ENCODE measurements at places on chromosomes 5 and 9. TPM values are rescaled to one million over a fixed set of nuclear protein-coding genes. Genes with fewer than 3 reads are reported as not detected.

GRCh38 chr9:6877671-6878161 is 119.9 kb downstream of the KDM4C start:
- no peak overlapping the region for H3K27ac ChIP-seq
- no peaks in the 10 kb centered on the region for H3K27me3 ChIP-seq
- DNase-seq: no peak
- H3K4me3 ChIP-seq: no peak overlapping the region
- no peaks in the 10 kb centered on the region for H3K36me3 ChIP-seq

GRCh38 chr5:80961376-80962281 is 1.5 kb downstream of the RASGRF2 start:
- H3K4me1 ChIP-seq: peaks cover 18% of the 10 kb centered on the region
- no peak overlapping the region for H3K27ac ChIP-seq
- H3K27me3 ChIP-seq: peaks cover 91% of the 10 kb centered on the region
- peak overlapping the region; percentile 77 for H3K4me3 ChIP-seq
- no peak for DNase-seq
- peaks cover 5% of the 10 kb centered on the region for H3K36me3 ChIP-seq

- H3K36me3 ChIP-seq: no peaks in the 10 kb centered on the region
- H3K27me3 ChIP-seq: no peaks in the 10 kb centered on the region
- no peak overlapping the region for H3K4me3 ChIP-seq
- DNase-seq: no peak
These were observed 48.9 kb downstream of the ADRB2 start for GRCh38 chr5:148875205-148875875.

DNA sequence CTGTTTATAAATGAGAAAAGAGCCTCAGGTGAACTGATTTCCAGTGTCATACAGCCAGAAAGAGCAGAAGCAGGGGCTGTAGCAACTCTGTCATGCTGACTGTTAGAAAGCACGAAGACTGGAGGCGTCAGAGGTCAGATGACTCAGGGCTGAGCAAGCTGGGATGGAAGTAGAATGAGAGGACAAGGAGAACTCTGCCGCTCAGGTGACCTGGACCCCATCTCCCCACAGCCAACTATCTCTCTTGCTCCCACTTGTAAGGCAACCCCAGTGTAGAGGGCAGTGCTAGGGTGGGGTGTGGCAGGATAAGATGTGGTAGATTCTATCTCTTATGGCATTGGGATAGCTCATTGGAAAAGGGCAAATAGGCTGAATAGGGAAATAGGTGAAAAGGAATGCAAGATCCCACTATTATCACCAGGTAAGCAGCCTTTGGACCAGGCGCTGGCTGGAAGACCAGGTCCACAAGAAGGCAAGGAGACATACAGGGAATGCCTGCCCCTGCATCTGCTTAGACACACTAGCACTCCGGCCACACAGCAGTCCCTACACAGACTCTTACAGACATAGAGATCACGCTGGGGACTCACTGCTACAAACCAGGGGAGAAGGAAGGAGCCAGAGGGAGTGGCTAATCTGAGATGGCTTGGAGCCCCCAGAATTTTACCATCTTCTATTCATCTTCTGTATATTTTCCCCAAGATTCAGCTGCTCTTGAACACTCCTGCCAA is 21.2 kb upstream of the LOX start:
- H3K27ac ChIP-seq: no peak overlapping the region
- no peaks in the 10 kb centered on the region for H3K36me3 ChIP-seq
- no peaks in the 10 kb centered on the region for H3K27me3 ChIP-seq
- no peaks in the 10 kb centered on the region for H3K4me1 ChIP-seq
- no peak overlapping the region for H3K4me3 ChIP-seq

DNA sequence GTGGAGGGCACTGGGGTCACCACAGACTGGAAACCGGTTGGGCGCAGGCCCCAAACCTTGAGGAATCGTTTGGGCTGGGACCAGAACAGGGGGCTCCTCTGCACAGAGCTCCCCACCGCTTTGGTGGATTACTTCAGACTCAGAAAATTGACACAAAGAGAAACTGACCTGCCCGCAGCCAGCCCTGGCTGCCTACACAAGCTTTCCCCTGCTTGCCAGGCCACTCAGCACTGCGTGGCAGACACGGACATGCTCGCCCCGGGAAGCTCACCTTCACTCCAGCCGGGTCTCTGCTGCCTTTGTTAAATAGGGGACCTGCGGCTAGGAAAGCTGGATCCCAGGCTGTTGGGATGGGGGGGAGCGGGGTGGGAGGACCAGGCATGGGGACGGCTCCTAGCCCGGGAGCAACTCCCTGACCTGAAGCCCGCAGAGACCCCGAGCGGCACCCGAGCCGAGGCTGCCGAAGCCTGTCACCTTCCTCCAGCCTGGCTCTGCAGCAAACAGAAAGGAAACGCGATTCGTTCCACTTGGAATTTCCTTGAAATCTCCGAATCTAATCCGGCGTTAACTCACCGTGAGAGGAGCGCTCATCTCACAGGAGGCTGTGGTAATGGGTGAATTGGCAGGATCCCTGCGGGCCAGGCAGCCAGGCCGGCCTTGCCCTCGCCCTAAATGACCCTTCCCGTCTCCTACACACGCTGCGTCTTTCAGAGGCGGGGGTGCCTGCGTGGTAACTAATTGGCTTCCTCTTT is 8.8 kb downstream of the PAX5 start:
- peaks cover 43% of the 10 kb centered on the region for H3K4me1 ChIP-seq
- H3K36me3 ChIP-seq: peaks cover 3% of the 10 kb centered on the region
- peaks cover 98% of the 10 kb centered on the region for H3K27me3 ChIP-seq
- DNase-seq: no peak
- no peak overlapping the region for H3K27ac ChIP-seq

Gene DBH
- 0.59 TPM for total RNA-seq

DNA sequence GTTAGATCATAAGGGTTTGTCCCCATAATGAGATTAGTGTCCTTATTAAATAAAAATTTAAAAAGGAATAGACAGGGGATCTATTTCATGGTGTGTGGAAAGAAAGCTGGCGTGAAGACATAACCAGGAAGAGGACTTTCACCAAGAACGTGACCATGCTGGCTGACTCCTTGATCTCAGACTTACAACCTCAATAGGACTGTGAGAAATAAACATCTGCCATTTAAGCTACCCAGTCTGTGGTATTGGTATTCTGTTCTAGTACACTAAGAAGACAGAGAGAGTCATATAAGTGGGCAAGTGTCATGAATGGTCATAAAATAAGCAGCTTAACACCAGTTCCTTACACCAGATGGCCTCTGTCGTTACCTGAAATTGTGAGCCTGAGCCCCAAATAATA is 259.4 kb upstream of the CCNG1 start:
- no peak overlapping the region for H3K4me3 ChIP-seq
- H3K27me3 ChIP-seq: peaks cover 3% of the 10 kb centered on the region
- no peaks in the 10 kb centered on the region for H3K36me3 ChIP-seq

Gene ANKRD34B
- total RNA-seq: 0.05 TPM

Gene WDR31
- 3.5 TPM for total RNA-seq

DNA sequence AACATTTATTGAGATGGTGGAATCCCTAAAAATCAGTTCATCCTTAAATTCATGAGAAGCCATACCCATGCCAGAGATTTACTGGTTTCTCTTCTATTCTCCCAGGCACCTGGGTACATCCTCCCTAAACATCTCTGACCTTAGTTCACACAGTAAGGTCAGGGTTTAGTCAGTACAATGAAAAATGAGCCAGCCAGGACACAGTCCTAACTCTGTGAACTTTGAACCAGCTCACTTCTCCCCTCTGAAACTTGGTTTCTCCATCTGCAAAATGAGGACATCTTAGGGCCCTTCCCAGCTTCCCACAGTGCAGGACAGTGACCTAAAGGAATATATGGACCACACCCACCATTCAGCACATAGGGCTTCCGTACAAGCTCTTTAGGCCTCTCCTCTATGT is 1.9 kb downstream of the NOP16 start:
- peak overlapping the region; percentile 44 for H3K27ac ChIP-seq
- peak overlapping the region; percentile 58 for H3K4me3 ChIP-seq
- no peaks in the 10 kb centered on the region for H3K27me3 ChIP-seq
- no peak for DNase-seq

Gene STK32A
- 0.61 TPM for total RNA-seq

- H3K27me3 ChIP-seq: peaks cover 3% of the 10 kb centered on the region
- peak overlapping the region; percentile 15 for H3K27ac ChIP-seq
- H3K36me3 ChIP-seq: no peaks in the 10 kb centered on the region
- no peak overlapping the region for H3K4me3 ChIP-seq
These were observed 9.3 kb downstream of the NAIF1 start for GRCh38 chr9:128057724-128058409.

Gene DOK3
- total RNA-seq: 10.5 TPM
